Right lobe of liver (tissue), 6 donors: ENCODE measurements at places on chromosomes 11 and 22. TPM values are rescaled to one million over a fixed set of nuclear protein-coding genes. Genes with fewer than 3 reads are reported as not detected.

RCOR2 gene
- not detected for total RNA-seq

KCNJ1 gene
- total RNA-seq: not detected

FGF19 gene
- 0.18 TPM for total RNA-seq

CASP5 gene
- 0.35 TPM for total RNA-seq

PKNOX2 gene
- total RNA-seq: 0.27 TPM

SCGB2A2 gene
- not detected for total RNA-seq

C11orf65 gene
- 0.88 TPM for total RNA-seq

TRIM29 gene
- not detected for total RNA-seq

LRRC4C gene
- total RNA-seq: 0.32 TPM

TANGO2 gene
- total RNA-seq: 11.0 TPM

DLAT gene
- total RNA-seq: 10.8 TPM

ART1 gene
- not detected for total RNA-seq

TNNI2 gene
- total RNA-seq: not detected

GGTLC3 gene
- total RNA-seq: not detected

MIOX gene
- total RNA-seq: not detected

KIF18A gene
- 0.31 TPM for total RNA-seq

BATF2 gene
- 2.3 TPM for total RNA-seq

- no peak for DNase-seq
Observed at GRCh38 chr11:116101902-116102301, 597.7 kb upstream of the CADM1 start.

GRCh38 chr11:114243461-114244372 lies 52.5 kb upstream of the NNMT start:
- DNase-seq: no peak

DNA sequence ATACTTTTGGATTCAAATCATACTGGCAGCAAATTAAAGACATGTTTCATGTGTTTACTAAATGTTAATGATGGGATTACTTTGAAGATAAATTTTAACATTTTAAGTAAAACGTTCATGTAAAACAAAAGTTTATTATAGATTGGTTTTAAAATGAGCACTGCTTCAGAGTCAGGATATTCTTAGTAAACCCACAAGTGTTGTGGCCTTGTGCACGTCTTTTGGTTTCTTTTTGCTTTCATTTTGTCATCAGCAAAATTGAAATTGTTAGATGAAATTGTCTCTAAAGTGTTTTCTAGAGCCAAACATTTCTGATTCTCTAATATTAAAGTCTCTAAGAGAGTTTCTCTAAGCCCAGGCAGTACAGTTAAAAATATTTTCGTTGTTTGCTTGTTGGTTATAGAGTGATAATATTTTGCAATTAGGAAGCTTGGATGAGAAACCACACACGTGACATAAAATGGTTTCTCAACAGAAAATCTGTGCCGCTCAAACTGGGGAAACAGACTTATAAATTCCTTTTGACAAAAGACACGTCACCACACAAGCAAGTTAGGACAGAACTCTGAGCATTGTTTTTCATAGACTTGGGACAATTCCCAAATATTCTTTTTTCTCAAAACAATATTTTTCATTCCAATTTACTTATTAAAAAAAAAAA lies 164.4 kb downstream of the TEAD1 start:
- DNase-seq: no peak

- DNase-seq: no peak
Observed at GRCh38 chr22:49241174-49241851, 586.4 kb downstream of the BRD1 start.

DNA sequence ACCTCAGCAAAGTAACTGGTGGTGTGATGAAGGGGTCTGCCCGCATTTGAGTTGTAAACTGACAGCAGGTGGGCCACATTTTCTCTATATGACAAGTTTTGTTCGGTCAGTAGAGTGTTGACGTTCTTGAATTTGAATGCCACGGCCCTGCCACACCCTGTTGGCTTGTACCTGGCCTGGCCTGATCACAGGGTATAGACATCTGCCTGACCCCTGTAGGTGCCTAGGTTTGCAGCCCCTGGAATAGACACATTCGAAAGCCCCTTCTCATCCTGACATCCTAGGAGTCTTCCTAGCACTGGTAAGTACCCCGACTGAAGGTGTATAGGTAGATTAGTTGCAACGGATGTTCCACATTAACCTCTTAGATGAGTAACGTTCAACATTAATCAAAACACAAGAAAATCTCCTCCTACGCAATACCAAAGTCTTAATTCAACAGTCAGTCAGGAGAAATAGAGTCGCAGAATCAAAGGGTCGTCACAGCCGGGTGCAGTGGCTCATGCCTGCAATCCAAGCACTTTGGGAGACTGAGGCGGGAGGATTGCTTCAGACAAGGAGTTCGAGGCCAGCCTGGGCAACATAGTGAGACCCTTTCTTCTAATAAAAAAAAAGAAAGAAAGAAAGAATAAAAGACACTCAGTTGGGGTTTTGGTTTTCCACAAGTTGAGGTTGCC lies 43.6 kb upstream of the CD5 start:
- DNase-seq: no peak

- DNase-seq: no peak
Observed at GRCh38 chr11:120055646-120056045, 82.3 kb downstream of the TRIM29 start.

GRCh38 chr22:19766511-19767426 lies 6.2 kb downstream of the TBX1 start:
- DNase-seq: peak; percentile 71

- DNase-seq: no peak
Observed at GRCh38 chr11:86473991-86474833, 99.5 kb downstream of the CCDC81 start.

GRCh38 chr11:45423475-45424120 lies 137.5 kb upstream of the SYT13 start:
- DNase-seq: no peak

DNA sequence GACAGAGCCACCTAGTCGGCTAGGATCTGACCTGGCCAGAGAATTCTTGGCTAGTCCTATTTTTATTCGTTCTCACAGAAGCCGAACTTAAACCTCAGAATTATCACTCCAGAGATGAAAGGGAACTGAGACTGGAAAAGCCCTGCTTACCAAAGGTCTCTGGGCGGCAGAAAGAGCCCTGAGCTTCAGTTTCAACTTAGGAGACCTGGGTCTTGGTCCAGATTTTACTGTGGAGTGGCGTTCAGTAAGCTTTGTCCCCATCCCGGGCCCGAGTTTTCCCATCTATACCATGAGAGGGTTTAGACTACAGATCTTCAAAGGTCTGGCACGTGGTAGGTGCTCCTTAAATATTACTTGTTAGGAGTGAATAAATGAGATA lies 516 bp downstream of the NEU3 start:
- DNase-seq: no peak

DNA sequence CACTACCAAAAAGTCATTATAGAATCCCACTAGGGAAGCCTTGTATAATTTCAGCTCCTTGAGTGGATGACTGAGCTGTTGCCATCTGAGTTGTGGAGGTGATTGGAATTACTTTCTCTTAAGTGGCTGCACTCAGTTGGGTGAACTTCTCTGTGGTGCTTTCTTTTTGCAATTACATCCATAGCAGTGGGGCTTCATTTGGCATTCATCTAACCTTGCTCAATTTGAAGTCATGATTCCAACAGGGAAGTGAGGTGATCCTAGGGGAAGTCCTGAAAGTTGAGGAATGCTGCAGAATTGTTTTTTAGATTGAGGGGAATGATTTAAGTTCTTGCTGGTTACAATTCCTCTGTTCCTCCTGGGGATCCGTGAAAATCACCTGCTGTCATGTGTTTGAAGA lies 39.6 kb downstream of the ARHGAP42 start:
- DNase-seq: no peak

GRCh38 chr22:24129263-24129651 lies 52.0 kb upstream of the SUSD2 start:
- no peak for DNase-seq

GRCh38 chr11:26997378-26997777 lies 3.5 kb downstream of the FIBIN start:
- no peak for DNase-seq

GRCh38 chr22:27173530-27173929 lies 516.1 kb downstream of the MIAT start:
- no peak for DNase-seq

GRCh38 chr11:85918910-85919794 lies 64.0 kb downstream of the CCDC83 start:
- DNase-seq: no peak

- DNase-seq: no peak
Observed at GRCh38 chr22:28594797-28595462, 84.7 kb downstream of the TTC28 start.

GRCh38 chr22:43796567-43796966 lies 15.5 kb downstream of the EFCAB6 start:
- DNase-seq: no peak

- DNase-seq: peak; percentile 69
Observed at GRCh38 chr22:41550952-41551491, 6.8 kb upstream of the POLR3H start.

DNA sequence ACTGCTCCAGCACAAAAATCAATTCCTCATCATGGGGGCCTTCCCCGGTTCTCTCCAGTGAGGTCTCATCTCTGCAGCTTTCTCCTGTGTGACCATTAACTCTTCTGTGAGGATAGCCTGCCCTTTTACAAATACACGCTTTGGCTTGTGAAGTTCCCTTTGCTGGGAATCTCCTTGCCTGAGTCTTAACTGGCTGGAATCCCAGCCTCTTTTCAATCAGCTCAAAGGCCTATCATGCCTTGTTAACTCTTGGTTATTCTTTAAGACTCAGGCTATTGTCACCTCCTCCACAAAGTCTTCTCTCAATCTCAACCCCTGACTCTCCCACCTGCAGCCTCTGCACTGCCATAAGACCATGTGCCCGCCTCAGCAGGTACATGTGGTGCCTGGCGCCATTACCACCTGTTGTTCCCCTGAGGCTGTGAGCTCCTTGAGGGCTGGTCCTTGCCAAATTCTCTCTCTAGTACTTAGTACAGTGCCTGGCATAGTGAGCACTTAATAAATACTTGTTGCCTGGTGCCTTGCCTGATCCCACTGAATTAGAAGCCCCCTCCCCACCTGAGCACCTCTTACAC lies 128.2 kb downstream of the ST3GAL4 start:
- DNase-seq: no peak

- peak; percentile 42 for DNase-seq
Observed at GRCh38 chr11:62012451-62012831, 45.0 kb upstream of the FTH1 start.

GRCh38 chr11:65869643-65870306 lies 2.8 kb downstream of the EFEMP2 start:
- DNase-seq: peak; percentile 53

- DNase-seq: peak; percentile 42
Observed at GRCh38 chr22:46572911-46573780, 35.7 kb upstream of the CELSR1 start.

- no peak for DNase-seq
Observed at GRCh38 chr11:4211991-4212390, 117.4 kb downstream of the RRM1 start.

GRCh38 chr11:130781931-130782330 lies 134.3 kb downstream of the SNX19 start:
- no peak for DNase-seq

- DNase-seq: no peak
Observed at GRCh38 chr11:59938718-59939117, 486 bp downstream of the OOSP1 start.

- peak; percentile 88 for DNase-seq
Observed at GRCh38 chr11:67629386-67630227, at the start of gene NUDT8. Gene NUDT8, minus strand, starts transcription at chr11:67629937. Its CDS starts 26 bp downstream, at chr11:67629911.

- DNase-seq: peak; percentile 48
Observed at GRCh38 chr11:8871171-8871775, 39.7 kb upstream of the AKIP1 start.

DNA sequence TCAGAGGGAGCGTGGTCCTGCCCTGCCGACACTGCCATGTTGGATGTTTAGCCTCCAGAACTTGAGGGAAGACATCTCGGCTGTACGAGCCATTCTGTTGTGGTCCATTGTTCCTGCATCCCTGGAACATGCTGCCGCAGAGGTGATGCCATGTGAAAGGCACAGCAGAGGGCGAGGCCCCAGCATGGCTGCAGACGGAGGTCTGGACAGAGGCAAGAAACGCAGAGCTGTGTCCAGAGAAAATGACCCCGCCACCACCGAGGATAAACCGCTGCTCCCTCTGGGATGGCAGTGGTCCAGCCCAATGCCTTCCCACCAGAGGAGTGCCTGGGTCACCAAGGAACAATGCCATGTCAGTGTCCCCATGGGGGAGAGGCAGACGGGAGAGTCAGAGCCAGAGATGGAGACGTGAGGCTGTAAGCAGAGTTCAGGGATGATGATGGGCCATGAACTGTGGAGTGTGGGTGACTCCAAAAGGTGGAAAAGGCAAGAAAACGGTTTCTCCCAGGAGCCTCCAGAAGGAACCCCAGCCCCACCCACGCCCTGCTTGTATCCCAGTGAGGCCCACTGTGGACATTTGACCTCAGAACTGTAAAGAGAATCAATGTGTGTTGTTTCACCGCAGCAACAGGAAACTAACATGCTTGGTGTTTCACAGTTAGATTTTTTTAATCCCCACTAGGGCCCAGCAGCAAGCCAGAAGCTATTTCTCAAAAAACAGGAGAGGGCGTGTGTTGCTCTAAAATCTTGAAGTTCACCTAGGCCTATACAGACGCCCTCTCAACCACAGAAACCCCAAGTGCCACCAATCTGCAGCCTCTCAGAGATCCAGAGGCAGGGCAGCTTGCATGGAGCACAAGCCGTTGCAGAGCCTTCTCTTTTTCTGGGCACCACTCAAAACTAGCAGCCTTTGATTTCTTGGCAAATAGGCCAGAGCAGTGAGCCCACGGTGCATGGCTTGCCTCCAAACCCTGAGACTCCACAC lies 1422.9 kb downstream of the TBC1D22A start:
- DNase-seq: no peak

DNA sequence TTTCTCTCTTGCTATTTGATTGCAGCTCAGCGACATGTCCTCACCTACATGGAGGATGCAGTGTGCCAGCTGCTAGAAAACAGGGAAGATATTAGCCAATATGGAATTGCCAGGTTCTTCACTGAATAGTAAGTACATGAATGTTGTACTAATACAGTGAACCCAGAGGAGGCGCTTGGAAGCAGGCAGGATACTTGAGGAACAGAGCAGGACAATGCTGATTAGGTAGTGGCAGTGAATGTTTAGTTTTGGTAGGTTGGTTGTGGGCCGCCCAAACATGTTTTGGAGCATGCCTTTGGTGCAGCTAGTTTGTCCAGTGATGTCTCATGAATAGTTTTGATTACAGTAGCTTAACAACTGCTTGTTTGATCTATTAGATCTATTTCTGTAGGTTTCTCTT lies 50.6 kb downstream of the CSTPP1 start:
- DNase-seq: no peak

- no peak for DNase-seq
Observed at GRCh38 chr22:19118329-19118880, 3.8 kb downstream of the DGCR2 start.

- DNase-seq: no peak
Observed at GRCh38 chr11:128497061-128497775, 90.1 kb downstream of the ETS1 start.

GRCh38 chr11:10139656-10140055 lies 154.4 kb downstream of the SBF2 start:
- no peak for DNase-seq

GRCh38 chr22:28923826-28924732 lies 40.7 kb downstream of the ZNRF3 start:
- DNase-seq: peak; percentile 94
